ENCODE measurements at places on chromosomes 11 and 22.

- H3K4me3 ChIP-seq = no peak overlapping the region
- no peaks in the 10 kb centered on the region for H3K4me1 ChIP-seq
- no peaks in the 10 kb centered on the region for H3K27me3 ChIP-seq
- H3K36me3 ChIP-seq = no peaks in the 10 kb centered on the region
These were observed 181.1 kb downstream of the CTTN start for GRCh38 chr11:70579316-70579955.

- H3K4me3 ChIP-seq = no peak overlapping the region
- DNase-seq = no peak
- H3K36me3 ChIP-seq = no peaks in the 10 kb centered on the region
- H3K27ac ChIP-seq = no peak overlapping the region
These were observed 9.8 kb upstream of the NXPE4 start for GRCh38 chr11:114605370-114605769.

GRCh38 chr11:126999366-126999765, 1.2 kb downstream of the KIRREL3 start:
- H3K36me3 ChIP-seq = no peaks in the 10 kb centered on the region
- no peak overlapping the region for H3K27ac ChIP-seq
- no peak overlapping the region for H3K4me3 ChIP-seq

DNA sequence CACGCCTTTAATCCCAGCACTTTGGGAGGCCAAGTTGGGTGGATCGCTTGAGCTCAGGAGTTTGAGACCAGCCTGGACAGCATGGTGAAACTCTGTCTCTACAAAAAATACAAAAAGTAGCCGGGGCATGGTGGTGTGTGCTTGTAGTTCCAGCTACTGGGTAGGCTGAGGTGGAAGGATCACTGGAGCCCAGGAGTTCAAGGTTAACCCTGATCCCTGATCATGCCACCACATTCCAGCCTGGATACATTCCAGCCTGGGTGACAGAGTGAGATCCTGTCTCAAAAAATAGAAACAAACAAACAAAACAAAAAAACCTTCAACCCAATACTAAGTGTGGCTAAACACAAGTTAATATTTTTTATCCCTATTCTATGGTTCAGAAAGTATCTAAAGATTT, 66.4 kb upstream of the CLNS1A start:
- H3K4me1 ChIP-seq = no peaks in the 10 kb centered on the region
- no peaks in the 10 kb centered on the region for H3K36me3 ChIP-seq
- H3K27me3 ChIP-seq = no peaks in the 10 kb centered on the region
- no peak overlapping the region for H3K27ac ChIP-seq

DNA sequence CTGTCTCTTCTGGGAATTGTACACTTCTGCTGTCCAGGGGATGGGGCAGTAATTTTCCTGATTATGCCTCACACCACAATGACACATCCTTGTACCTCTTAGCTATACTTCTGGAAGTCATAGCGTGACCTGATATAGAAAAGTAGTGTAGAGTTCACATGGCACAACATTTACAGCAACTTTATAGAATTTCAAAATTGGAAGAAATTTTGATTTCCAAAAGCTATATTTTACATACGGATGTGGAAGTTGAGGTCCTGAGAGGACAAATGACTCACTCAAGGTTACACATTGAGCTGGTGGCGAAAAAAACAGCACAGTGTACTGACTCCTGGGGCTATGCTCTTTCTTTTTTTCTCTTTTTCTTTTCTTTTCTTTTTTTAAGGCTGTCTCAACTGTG, 6.3 kb upstream of the CYP2R1 start:
- no peaks in the 10 kb centered on the region for H3K36me3 ChIP-seq
- no peak overlapping the region for H3K4me3 ChIP-seq
- H3K4me1 ChIP-seq = peaks cover 4% of the 10 kb centered on the region
- no peak overlapping the region for H3K27ac ChIP-seq
- no peaks in the 10 kb centered on the region for H3K27me3 ChIP-seq
- DNase-seq = no peak

DNA sequence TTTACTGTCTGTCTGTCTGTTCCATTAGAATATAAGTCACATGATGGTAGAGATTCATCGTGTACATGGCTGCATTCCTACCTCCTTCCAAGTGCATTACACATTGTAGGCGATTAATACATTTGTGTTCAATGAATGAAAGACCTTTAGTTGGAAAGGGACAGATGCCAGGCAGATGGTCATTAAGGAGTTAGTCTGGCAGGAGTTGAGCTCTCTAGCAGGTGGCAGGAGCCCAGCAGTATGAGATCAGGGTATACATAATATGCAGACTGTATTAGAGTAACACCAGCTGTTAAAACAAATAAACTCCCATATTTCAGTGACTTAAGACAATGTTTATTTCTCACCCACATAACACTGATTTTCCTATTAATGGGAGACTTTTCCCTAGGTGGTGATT, 147.7 kb upstream of the LARGE1 start:
- no peak for DNase-seq
- H3K27me3 ChIP-seq = no peaks in the 10 kb centered on the region
- no peaks in the 10 kb centered on the region for H3K4me1 ChIP-seq
- no peaks in the 10 kb centered on the region for H3K36me3 ChIP-seq
- no peak overlapping the region for H3K4me3 ChIP-seq

DNA sequence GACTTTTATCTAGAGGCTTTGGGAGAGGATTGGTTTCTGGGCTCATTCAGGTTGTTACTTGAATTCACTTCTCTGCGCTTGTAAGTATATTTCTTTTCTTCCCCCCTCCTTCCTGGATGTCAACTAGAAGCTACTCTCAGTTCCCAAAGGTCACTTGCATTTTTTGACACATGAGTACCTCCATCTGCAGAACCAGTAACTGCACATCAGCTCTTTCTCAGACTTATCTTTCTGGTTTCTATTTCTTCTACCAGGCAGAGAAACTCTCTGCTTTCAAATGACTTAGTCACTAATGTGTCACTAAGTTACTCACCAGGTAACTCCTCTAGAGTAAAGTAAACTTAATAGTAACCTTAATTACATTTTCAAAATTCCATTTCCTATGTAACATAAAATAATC, 773.0 kb upstream of the LUZP2 start:
- H3K27ac ChIP-seq = no peak overlapping the region
- DNase-seq = no peak
- no peaks in the 10 kb centered on the region for H3K36me3 ChIP-seq
- no peaks in the 10 kb centered on the region for H3K4me1 ChIP-seq
- H3K27me3 ChIP-seq = no peaks in the 10 kb centered on the region
- H3K4me3 ChIP-seq = no peak overlapping the region
